HCT116 (cell line): ENCODE measurements at places on chromosomes 5 and 9. TPM values are rescaled to one million over a fixed set of nuclear protein-coding genes. Genes with fewer than 3 reads are reported as not detected.
A peak's percentile ranks its signal among the peaks of the same experiment; 100 is the strongest.

The SLC25A51 gene
- 27.3 TPM for total RNA-seq

The PSMD5 gene
- 64.3 TPM for total RNA-seq

The ITGA1 gene
- total RNA-seq: 1.8 TPM

The CHSY3 gene
- total RNA-seq: 2.3 TPM

The NSG2 gene
- not detected for total RNA-seq

The STK10 gene
- total RNA-seq: 22.9 TPM

The DBH gene
- total RNA-seq: not detected

The RANBP3L gene
- total RNA-seq: not detected

The STPG3 gene
- total RNA-seq: not detected

The RNF180 gene
- total RNA-seq: not detected

The PCDHA6 gene
- total RNA-seq: not detected

The IFNA21 gene
- total RNA-seq: not detected

The STKLD1 gene
- 0.37 TPM for total RNA-seq

The FAM53C gene
- 36.4 TPM for total RNA-seq

The SLC45A2 gene
- total RNA-seq: not detected

The CARTPT gene
- not detected for total RNA-seq

The PRSS3 gene
- total RNA-seq: 66.3 TPM

GRCh38 chr5:86977190-86977589 lies 290.5 kb upstream of the RASA1 start:
- DNase-seq: no peak

- DNase-seq: no peak
These were observed 1.8 kb downstream of the LURAP1L start for GRCh38 chr9:12776513-12777055.

GRCh38 chr5:135986891-135987401 lies 32.2 kb upstream of the LECT2 start:
- no peak for DNase-seq

DNA sequence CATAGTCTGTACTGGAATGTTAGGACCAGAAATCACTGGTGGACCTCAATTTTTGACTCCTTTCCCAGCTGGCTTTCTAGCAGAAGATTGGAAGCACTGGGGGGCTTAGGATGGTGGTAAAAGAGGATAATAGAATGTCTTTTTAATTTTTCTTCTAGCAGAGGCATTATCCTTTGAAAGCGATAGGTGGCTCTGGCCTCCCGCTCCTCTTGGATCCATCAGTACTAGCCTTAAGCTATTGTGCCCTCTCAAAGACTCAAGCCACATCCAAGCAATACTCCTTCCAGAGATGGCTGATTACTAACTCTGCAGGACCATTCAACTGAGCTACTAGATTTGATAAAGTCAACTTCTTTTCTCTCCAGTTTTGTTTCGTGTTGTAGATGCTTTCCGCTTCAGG lies 610.6 kb downstream of the CDH12 start:
- no peak for DNase-seq

GRCh38 chr5:71829206-71829605 lies 110.1 kb downstream of the CARTPT start:
- DNase-seq: no peak

- no peak for DNase-seq
These were observed 19.2 kb upstream of the EXOC3 start for GRCh38 chr5:423626-424261.

DNA sequence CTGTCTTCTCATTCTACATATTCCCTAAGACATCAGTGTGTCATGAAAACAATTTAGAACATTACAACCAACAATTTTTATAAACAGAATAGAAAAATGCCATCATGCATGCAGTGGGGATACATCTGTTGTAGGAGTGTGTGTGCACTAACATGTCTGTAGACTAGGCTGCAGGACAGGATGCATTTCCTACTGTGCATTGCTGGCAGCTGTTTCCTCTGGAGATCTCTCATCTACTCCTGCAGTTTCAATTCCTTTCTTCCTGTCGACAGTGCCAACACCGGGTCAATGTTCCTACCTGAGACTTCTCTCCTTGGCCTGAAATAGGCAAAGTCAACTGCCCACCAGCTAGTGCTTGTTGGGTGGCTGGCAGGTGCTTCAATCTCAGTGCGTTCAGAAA lies 69.8 kb downstream of the ANKH start:
- DNase-seq: no peak

DNA sequence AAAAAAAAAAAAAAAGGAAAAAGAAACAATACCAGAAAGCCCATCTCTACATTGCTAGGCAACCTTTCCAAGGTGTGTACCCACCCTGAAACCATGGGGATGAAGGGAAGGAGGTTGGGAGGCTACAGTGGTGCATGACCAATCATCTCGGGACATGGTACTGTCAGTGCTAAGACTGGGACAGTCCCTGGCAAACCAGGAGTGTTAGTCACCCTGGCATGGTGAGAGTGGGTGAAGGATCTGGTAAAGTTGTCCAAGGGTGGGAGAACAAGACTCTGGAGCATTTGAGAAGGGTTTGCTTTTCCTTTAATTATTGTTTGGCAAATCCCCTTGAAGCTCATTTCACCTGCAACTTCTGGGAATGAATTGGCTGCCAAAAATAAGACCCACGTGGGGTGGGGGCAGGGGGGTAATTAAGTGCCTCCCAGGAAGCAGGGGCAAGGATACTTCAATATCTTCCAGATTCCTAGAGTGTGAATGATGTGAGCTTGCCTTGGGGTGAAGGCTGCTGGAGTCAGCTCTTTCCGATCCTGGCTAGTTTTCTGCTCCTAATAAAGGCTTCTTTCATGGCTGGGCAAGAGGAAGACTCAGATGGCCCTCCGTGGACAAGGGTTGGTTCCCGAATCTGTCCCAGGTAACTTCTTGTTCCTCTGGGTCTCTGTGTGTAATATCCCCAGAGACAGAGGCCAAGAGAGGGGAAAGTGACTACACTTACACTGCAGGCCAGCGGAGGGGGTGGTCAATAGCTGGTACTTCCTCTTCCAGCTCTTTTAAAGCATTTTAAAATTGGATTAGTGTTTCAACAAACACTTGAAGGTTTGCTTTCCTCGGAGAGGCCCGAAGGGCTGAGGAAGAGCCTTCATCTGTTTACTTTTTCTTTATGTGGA lies 61.6 kb upstream of the SPRY4 start:
- DNase-seq: no peak

- DNase-seq: no peak
These were observed 259.4 kb upstream of the CCNG1 start for GRCh38 chr5:163177971-163178370.

DNA sequence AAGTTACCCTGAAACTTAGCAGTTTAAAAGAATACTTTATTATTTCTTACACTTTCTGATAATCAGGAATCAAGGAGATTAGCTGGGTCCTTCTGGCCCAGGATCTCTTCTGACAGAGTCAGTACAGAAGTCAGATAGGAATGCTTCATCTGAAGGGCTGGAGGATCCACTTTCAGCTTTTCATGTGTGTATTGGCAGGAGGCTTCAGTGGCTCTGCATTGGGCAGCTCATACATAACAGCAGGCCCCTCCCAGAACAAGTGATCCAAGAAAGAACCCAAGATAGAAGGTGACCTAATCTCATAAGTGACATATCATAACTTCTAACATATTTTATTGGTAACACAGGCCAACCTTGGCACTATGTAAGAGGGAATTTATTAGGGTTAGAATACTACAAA lies 258.4 kb downstream of the HCN1 start:
- DNase-seq: no peak

- no peak for DNase-seq
These were observed 530.9 kb upstream of the TYRP1 start for GRCh38 chr9:12162181-12162815.

DNA sequence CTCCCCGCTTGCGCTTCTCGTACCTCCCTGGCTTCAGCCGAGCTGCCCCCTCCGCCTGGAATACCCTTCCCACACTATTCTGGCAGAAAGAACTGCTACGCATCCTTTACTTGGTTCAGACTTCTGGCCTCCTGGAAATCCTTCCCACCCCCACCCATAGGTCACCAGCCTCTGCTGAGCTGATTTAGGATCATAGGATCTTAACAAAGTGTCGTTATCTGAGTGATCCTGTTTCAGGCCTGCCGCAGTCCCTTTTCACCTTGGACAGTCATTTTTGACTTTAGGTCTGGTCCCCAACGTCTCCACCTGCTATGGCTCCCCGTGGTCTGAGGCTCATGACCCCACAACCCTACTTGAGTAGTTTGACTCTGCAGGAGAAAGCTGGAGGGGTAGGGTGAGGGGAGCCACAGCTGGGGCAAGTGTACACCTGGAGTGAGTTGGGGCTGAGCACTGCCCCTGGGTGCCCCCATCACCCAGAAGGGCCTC lies 27.3 kb downstream of the EGR1 start:
- DNase-seq: no peak

DNA sequence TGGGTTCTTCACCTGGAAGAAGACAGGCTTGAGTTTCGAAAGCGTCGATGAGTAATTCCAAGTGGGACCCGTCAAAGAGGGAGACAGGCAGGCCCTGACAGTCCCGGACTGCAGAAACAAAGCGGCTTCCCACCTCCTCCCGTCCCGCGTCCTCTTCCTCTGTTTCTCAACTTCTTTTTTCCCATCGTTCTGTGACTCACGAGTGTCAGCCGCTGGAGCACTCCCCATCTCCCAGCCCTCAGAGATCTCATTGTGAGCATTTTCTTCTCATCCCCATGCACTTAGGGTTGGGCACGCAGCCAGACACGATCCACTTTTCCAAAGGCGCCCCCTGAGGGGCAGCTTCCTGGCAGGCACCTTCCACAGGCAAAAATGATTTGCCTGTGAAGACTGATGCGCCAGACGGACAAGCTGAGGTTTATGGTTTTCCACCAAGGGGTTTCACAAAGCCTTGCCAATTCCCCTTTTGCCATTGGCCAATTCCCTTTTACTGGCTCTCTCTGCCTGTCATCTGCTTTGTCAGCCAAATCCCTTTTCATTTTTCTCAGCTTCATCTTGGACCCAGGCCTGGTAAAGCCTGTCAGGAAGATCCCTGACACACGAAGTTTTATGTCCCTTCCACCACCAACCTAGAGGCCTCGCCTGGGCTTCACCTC lies 86.5 kb upstream of the ANKRD55 start:
- no peak for DNase-seq

- no peak for DNase-seq
These were observed 9.1 kb downstream of the ENHO start for GRCh38 chr9:34513567-34514214.

DNA sequence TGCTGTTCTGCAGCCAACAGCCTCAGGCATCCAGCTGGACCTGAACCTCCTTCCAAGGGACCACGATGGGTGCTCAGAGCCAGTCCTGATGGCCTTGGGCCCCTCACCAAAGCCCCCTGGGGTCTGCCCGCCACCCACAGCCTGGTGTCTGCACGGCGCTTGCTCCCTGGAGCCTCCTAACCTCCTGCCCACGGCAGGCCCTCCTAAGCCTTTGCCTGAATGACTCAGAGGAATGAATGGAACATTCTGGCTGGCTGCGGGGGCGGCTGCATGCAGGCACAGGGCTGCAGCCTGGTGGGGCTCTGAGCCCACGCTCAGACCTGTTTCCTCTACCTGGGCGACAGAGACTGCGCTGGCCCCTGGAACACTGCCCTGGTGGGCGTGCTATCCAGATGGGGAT lies 6.9 kb downstream of the SOHLH1 start:
- no peak for DNase-seq

GRCh38 chr5:133343196-133343595 lies 269.1 kb downstream of the FSTL4 start:
- no peak for DNase-seq

GRCh38 chr5:136042665-136043121 lies 13.9 kb downstream of the TGFBI start:
- DNase-seq: no peak

DNA sequence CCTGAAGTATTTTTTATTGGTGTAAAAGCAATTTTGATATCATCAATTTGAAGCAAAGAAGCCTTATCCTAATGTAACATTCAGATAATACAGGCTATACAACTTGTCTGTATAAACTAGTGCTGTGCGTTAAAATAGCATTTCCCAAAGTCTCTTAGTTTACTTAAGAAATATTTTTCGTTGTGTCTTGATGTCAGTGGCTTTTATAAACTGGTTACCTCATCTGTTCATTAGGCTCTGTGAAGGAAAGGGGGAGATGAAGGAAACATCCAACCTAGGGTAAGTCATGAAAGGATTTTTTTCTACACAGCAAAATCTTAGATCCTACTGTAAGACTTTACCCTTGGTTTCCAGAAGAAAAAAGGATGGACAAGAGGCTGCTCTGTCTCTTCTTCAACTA lies 272.9 kb downstream of the PJA2 start:
- DNase-seq: no peak

GRCh38 chr9:121663591-121663990 lies 12.2 kb downstream of the DAB2IP start:
- no peak for DNase-seq

DNA sequence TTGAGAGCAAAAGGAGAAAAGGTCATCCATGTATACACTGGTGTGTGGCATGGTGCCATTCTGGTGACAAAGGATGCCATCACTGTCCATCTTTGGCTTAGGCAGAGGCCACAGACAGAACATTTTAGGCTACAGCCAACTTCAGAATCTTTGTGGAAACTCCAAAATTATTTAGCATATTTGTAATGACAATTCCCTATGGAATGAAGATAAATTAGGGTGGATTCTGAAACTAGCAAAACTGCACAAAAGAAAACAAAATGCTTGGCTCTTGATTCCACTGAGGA lies 92.5 kb downstream of the FBXW11 start:
- no peak for DNase-seq

DNA sequence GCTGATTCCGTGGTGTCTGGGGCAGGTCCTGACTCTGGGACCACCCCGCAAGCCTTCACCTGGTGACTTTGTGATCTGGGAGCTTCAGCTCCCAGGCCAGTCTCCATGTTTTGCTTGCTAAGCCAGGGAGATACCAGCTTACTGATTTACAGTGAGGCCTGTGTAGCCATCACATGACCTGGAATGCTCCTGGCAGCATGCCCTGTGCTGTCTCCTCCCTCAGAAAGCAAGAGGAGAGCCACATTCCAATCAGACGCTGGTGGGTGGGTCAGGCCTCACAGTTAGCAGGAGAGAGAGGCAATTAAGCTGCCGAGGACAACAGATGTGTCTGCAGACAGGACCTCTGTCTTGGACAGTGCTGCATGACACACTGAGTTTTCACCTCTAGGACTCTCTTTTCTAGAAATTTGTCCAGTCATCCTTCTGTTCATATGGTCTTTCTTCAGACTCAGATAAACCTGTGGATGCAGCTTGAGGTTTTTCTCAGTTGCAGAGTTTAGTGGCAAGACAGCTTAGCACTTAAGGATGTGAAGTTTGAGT lies 24.4 kb upstream of the GRPEL2 start:
- DNase-seq: peak; percentile 63

DNA sequence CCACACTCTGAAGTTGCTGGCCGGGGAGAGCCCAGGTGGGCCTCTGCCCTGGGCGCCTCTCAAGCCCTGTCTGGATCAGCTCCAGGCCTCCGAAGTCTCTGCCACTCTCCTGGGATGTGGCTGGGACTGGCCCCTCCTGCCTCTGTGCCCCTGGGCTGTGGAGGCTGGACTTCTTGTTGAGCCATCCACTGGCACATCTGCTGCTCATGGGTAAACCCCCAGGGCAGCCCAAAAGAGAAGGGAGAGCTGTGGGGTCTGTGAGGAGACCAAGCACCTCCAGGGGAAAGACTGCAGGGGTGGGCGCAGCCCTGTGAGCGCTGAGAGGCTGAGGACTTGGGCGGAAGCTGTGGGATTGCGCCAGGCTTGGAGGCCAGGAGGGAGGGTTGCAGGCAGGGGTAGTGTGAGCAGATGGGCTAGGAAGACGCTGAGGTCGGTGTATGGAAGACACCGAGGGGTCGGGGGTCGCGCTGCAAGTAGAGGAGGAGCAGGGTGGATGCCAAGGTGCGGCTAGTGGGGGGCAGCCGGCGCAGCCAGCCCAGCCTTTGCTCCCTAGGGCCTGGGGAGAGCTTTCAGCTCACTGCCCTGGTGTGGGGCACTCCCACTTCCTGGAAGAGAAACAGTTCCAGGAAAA lies 118.1 kb downstream of the WNK2 start:
- DNase-seq: no peak

GRCh38 chr9:114087721-114088120 lies 9.6 kb upstream of the AMBP start:
- DNase-seq: no peak
